ENCODE measurements at places on chromosomes 3 and 15.

GRCh38 chr3:30438126-30438525 is 168.3 kb upstream of the TGFBR2 start:
- no peak for DNase-seq

- no peak for DNase-seq
Observed at GRCh38 chr3:189954733-189955665, 165.7 kb downstream of the P3H2 start.

GRCh38 chr15:98734466-98735199 is 86.3 kb downstream of the IGF1R start:
- no peak for DNase-seq

- no peak for DNase-seq
Observed at GRCh38 chr15:25770031-25770430, 93.1 kb downstream of the ATP10A start.

DNA sequence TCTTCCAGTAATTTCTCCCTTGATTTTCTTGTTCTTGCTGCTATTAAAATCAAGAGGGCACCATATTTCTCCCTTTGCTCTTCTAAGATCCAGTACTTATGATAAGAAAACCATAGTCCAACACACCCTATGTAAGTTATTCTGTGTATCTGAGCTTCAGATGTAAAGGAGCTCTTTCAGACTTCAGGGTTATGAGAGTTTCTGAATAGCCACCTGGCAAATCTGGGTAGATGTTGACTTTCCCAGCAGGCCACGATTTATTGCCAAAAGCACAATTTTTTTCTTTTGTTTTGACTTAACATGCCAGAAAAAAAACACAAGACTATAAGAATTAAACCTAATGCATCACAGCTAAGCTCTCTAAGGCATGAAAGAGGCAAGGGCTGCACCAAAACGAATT is 1045.0 kb downstream of the FHIT start:
- no peak for DNase-seq

DNA sequence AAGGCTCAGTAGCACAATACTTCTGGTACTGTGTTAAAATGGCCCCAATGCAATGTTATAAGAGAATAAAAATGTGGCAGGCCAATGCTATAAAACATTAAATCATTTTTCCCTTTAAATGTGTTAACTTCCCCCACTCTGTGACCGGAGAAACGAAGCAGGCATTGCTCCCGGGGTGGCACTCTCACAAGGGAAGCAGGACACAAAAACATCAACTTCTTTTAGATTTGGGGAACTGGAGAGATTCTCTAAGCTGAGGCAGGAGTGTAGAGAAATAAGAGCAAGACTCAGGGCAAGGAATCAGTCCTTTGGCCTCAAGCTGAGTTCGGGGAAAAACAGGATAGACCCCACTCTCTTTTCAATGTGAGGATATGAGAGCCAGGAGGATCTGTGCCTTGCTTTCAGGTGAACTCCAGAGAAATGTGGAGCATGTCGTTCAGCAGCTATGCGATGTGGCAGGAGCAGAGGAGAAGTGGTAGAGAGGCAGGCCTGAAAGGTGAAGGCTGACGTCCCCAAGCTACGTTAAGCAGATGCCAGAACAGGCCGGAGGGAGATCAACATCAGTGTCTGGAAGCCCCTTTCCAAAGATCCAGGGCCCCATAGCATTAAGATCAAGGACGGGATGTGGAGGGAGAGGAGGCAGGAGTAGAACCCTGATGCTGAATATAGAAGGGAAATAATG is 160.2 kb downstream of the PLD1 start:
- no peak for DNase-seq

DNA sequence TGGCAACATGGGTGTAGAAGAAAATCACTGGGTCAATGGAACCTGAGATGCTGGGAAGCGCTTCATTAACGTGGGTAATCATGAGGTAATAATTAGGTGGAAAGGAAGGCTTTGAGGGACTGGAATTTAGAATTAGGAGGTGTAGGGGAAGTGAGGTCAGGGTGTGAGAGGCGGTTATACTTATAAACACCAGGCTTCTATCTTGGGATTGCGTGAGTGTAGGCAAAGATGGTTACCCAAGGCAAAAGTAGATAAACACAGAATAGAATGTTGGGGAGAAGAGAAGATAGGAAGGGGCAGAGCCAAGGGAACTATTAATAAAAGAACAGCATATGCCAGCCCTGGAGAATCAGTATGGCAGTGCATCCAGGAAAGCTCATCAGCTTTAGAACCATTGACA is 3.3 kb upstream of the AQP9 start:
- no peak for DNase-seq

DNA sequence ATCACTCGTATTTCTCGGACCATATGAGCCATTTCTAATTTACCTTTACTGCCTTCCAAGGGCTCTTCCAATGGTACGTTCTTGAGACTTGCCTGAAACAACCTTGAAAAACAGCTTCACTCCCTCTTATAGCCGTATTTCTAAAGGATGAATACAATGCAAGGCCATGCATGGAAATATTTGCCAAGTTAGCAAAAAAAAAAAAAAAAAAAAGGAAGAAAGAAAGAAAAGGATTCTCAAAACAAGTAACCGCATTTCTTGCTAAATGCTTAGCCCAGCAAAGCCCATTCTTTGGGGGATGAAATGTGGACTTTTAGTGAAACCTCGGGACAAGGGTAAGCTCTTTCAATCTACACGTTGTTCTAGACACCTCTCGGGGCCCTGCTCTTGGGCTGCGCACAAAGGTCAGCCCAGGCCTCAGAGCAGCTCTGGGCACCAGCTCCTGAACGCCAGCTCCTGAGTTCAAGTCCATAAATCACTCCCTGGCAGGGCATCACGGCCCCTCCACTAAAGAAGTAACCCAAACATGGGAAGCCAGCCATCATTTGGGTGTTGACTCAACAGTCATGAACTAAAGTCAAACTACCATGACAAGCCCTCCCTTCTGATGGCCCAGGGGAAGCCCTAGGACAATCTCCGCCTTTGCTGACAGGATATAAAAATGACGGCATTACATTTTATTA is 132.7 kb downstream of the ADAMTS17 start:
- DNase-seq = no peak

- no peak for DNase-seq
Observed at GRCh38 chr3:28624084-28624483, 275.5 kb upstream of the AZI2 start.

GRCh38 chr15:30924353-30924752 is 20.6 kb downstream of the FAN1 start:
- DNase-seq = no peak

DNA sequence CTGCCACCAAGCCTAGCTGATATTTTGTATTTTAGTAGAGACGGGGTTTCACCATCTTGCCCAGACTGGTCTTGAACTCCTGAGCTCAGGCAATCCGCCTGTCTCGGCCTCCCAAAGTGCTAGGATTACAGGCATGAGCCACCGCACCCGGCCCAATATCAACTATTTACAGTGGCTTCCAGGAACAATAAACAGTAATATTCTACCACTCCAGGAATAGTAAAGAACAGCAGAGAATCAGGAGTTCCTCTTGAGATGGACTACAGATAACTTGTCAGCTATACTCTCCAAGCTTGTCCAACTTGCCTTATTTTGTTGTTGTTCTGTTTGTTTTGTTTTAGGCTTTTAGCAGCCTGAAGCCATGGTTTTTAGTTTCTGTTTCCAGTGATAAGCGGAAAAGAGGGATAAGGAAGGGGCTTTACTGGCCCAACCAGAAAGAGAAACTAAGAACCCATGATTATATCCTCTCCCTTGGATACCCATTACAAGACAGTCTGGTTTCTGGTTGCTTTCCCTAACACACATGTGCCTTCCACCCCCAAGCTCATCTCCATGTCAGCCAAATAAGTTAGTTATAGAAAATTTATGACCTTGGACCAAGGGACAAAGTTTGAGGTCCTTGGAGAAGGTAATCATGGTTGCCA is 36.7 kb downstream of the ARHGEF3 start:
- no peak for DNase-seq

DNA sequence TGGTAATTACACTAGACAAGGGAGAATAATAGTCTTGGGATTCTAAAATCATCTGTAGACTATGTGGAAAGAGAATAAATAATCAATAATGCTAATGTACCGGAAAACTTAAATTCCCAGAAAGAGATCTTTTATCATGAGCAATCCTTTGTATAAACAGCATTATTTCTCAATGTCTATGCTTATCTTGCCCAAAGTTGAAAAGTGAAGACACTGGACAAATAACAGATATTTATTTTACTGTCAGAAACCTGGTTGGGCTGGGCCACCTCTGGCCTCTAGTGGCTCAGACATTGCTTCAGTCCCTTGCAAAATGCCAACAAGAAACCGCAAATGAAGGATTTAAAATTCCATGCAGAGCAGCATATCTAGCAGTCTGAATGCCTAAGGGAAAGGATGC is 409.9 kb downstream of the FHIT start:
- DNase-seq = no peak

DNA sequence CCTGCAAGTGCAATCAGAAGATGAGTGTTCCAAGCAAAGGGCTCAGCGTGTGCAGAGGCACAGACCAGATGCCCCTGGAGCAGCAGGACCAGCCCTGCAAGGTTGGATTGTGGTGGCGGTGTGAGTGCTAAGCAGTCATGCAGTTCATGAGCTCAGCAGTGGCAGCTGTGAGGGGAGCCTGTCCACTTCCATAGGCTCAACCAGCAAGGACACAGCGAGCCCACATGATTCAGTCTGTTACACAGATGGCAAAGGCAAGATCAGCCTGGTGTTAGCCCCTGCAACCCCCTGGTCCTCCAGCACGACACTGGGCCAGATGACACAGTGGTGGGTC is 95.9 kb upstream of the PRR23E start:
- DNase-seq = no peak

DNA sequence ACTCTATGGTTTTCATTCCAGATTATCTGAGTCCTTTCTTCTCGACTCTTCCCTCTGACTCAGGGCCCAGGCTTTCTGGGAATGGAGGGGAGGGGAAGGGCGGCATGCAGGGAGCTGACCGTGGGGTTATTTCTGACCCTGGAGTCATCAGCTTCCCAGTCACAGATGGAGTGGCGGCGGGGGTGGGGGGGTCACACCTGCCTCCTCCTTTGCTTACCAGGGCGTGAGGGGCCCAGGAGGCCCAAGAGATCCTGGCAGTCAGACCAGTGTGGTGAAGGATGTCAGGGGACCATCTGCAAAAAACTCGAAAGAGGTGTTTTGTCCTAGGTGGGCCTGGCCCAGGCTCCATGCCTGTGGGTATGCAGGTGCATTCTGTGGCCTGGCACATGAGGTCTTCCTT is 996 bp upstream of the XIRP1 start:
- DNase-seq = no peak

DNA sequence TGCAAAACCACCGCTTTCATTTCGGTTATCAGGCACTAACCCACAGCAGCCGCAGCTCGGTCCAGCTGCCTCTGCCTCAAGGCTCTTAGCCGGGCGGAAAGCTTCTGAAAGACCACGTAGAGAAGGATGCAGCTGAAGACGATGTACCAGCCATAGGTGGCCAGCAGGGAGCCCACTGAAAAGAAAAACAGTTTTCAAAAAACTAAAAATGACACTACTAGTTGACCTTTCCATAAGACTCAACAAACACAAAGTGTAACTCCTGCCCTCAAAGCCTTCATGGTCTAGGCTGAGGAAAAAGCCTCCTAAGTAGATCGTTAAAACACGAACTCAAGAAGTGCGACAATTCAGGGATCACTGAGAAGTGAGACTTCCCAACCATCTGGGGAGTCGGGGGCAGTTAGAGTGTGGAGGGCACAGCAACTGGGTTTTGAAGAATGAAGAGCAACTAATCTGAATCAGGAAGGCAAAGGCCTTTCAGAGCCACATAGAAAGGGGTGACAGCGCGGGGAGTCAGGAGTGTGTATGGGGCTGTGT is 716 bp downstream of the SELENOS start:
- DNase-seq = no peak

GRCh38 chr3:104018541-104018940 is 1348.2 kb upstream of the ALCAM start:
- DNase-seq = no peak

- no peak for DNase-seq
Observed at GRCh38 chr3:10395671-10396070, 74.8 kb upstream of the SEC13 start.

DNA sequence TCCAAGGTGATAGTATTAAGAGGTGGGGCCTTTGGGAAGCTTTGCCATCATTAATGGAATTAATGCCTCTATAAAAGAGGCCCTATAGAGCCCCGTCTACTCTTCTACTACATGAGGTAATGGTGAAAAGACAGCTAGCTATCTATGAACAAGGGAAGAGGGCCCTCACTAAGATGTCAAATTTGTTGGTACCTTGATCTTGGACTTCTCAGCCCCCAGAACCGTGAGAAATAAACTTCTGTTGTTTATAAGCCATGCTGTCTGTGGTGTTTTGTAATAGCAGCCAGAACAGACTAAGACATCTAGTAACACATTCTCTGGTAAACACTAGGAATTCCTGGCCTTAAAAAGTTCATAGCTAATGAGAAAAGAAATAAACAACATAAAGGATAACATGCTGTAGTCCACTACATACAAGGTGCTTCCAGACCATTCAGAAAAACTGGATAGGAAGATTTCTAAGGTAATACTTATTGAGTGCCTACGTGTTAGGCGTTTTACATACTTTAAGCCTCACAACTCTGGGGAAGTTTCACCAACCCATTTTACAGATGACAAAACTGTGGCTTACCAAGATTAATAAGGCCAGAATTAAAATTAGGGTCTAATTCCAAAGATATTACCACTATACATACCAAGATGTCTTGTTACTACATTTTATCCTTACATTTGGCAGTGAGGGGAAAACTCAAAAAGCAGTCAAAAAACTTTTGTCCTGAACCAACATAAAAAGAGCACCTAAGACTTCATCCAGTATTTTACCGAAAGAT is 3.2 kb downstream of the UBE3A start:
- DNase-seq = no peak

GRCh38 chr3:126518779-126519177 is 1.2 kb upstream of the UROC1 start:
- no peak for DNase-seq

GRCh38 chr3:42517117-42517516 is 14.7 kb downstream of the VIPR1 start:
- no peak for DNase-seq

DNA sequence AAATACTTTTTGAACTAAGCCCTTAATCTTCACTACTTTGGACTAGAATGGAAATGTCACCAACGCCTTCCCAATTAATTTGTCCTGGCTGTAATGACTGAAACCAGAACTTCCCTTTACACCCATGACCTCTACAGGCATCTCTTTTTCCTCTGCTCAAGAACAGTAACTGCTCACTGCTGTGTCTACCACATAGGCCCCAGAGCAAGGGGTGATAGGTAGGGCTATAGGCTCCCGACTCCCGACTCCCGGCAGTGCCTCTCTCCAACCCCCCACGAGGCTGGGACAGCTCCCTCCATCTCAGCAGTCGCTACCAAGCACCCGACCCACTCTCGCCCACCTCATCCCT is 384 bp upstream of the LEKR1 start:
- DNase-seq = no peak

DNA sequence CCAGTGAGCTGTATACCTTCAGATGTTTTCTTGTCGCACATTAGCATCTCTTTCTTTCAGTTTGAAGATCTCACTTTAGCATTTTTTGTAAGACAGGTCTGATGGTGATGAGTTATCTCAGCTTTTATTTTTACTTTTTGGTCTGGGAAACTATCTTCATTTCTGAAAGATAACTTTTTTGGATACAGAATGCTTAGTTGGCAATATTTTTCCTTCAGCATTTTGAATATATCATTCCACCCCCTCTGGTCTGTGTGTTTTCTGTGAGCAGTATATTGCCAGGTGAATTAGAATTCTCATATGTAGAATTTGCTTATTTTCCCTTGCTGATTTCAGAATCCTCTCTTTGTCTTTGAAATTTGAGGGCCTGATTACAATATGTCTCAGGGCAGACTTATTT is 743.3 kb downstream of the PLOD2 start:
- no peak for DNase-seq
